RWPE2 (cell line): ENCODE measurements at places on chromosomes 3 and 15.

- peaks cover 8% of the 10 kb centered on the region for H3K4me1 ChIP-seq
- H3K4me3 ChIP-seq: no peak overlapping the region
- H3K27me3 ChIP-seq: no peaks in the 10 kb centered on the region
- no peak for DNase-seq
Measured at GRCh38 chr3:100073049-100073713, 41.1 kb downstream of the FILIP1L start.

GRCh38 chr15:94042180-94042928, 189.0 kb upstream of the MCTP2 start:
- H3K4me3 ChIP-seq: no peak overlapping the region
- no peak for DNase-seq
- no peaks in the 10 kb centered on the region for H3K27me3 ChIP-seq
- H3K36me3 ChIP-seq: no peaks in the 10 kb centered on the region
- H3K27ac ChIP-seq: no peak overlapping the region

DNA sequence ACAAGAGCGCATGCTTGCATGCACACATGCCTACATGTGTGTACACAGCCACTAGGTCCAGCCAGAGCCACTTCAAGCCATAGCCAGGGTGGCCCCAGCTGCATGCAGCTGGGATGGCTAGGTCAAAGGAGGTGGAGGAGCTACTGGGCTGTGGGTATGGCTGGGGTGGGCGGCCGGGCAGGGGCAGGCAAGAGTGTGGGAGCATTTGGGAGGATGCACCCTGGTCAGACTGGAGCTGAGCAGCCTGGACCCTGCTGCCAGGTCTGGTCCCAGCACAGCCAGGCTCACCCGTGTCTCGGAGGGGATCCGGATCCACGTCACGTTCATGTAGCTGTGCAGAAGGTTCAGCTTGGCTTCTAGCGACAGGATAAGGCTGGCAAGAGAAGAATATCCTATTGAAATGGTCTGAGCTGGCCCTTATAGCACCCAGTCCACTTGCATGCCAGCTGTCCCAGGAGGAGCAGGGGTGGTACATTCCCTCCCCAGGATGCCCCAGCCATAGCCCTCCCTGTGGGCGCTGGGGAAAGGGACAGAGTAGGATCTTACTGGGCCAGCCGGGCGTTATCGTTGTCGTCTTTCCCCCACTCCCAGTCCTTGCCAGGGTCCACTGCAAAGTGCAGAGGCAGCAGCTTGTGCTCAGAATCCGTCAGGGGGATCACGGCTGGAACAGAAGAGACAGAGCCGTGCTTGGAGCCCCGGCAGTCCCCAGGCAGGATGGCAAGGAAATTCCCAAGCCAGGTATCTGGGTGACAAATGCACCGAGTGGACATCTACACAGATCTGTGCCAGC, 160.5 kb downstream of the KLF13 start:
- H3K4me1 ChIP-seq: peaks cover 17% of the 10 kb centered on the region
- no peak overlapping the region for H3K4me3 ChIP-seq
- DNase-seq: peak; percentile 70

DNA sequence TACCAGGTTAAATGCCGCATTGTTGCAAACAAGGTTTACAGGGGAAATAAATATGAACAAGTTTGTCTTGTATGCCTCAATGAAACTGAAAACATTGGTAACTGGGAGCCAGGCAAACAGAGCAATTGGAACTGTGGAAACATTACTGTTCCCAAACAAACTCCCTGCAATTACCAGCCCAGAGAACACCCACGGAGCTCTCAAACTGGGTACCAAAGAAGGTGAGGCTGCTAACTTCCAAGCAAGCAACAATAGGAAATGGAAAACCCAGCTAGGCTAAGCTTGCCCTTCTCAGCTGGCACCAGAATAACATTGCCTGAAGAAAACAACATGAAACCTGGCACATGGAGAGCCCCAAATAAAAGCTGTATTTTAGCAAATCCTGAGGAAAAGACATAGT, 218.9 kb upstream of the THRB start:
- no peaks in the 10 kb centered on the region for H3K27me3 ChIP-seq
- no peaks in the 10 kb centered on the region for H3K36me3 ChIP-seq
- no peaks in the 10 kb centered on the region for H3K4me1 ChIP-seq
- H3K27ac ChIP-seq: no peak overlapping the region

- H3K36me3 ChIP-seq: no peaks in the 10 kb centered on the region
- H3K27ac ChIP-seq: no peak overlapping the region
- H3K4me3 ChIP-seq: no peak overlapping the region
- H3K4me1 ChIP-seq: peaks cover 10% of the 10 kb centered on the region
- DNase-seq: no peak
Measured at GRCh38 chr3:71847794-71848193, 62.8 kb upstream of the PROK2 start.

GRCh38 chr3:20916951-20917606, 731.1 kb upstream of the SGO1 start:
- H3K4me3 ChIP-seq: no peak overlapping the region
- no peaks in the 10 kb centered on the region for H3K27me3 ChIP-seq
- H3K4me1 ChIP-seq: no peaks in the 10 kb centered on the region
- no peak overlapping the region for H3K27ac ChIP-seq
- DNase-seq: no peak

DNA sequence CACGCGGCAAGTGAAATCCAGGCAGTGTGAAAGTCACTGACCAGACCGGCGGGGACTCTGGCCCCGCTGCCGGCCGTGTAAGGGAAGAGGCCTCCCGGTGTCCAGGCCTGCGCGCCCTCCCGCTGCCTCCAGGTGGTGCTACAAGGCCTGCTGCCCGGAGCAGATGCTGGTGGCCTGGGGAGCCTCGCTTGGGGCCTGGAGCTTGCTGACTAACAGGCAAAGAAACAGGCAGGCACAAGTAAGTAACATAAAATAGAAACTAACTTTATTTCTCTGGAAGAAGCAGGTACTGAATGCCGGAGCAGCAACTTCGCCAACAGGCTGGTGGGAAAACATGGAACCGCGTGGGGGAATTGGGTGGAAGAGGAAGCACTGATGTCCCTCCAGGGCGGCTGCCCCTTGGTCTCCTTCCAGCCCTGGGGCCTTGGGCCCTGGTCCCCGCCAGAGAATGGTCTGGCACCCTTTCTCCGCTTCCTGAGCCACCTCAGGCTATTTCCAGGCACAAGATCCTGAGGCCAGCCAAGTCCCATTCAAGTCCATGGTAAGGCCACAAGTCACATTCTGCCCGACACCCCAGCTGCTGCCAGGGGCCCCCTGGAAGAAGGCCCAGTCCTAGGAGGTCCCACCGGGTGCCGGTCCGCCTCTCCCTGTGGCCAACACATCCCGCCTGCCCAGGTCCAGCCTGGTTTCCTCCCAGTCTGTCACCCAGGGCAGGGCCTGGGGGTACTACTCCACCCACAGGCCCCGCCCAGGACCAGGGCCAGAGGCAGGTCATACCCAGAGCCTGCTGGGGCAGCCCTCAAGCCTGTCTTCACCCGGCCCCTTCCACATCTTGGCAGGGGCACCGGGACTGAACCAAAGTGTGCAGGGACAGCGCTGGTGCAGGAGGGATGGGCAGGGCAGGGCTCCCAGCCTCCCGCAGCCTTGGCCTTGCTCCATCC, 45.0 kb downstream of the TNK2 start:
- DNase-seq: peak; percentile 89
- H3K36me3 ChIP-seq: peaks cover 11% of the 10 kb centered on the region; the same call in 1 of the 2 replicates
- H3K27ac ChIP-seq: peak overlapping the region; percentile 69
- H3K4me3 ChIP-seq: no peak overlapping the region

DNA sequence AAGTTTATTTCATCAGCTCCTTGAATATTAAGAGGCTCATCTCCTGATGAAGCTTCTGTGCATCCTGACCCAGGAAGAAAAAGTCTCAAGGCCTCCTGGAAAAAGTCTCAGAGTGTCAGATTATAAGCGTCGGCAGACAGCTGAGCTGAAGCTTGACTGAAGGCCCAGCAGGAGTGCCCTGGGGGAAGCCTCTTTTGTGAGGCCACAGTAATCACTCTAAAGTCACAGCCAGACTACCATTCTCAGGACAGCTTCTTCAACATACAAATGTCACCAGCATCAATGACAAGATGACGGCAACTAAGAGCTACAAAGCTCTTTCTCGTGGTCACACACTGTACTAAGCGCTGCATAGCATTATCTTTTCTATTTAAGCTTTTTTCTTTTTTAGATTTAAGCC, 72.7 kb upstream of the LRRN1 start:
- H3K4me3 ChIP-seq: no peak overlapping the region
- no peaks in the 10 kb centered on the region for H3K27me3 ChIP-seq
- no peak for DNase-seq
- H3K27ac ChIP-seq: no peak overlapping the region
- H3K36me3 ChIP-seq: no peaks in the 10 kb centered on the region

GRCh38 chr3:159726231-159726964, 262.2 kb upstream of the IL12A start:
- no peaks in the 10 kb centered on the region for H3K36me3 ChIP-seq
- peaks cover 40% of the 10 kb centered on the region for H3K4me1 ChIP-seq
- peak overlapping the region; percentile 86 for H3K27ac ChIP-seq

GRCh38 chr3:189184566-189184965, 12.8 kb downstream of the TPRG1 start:
- H3K36me3 ChIP-seq: no peaks in the 10 kb centered on the region
- H3K4me3 ChIP-seq: no peak overlapping the region
- no peak for DNase-seq
- H3K27me3 ChIP-seq: no peaks in the 10 kb centered on the region
- H3K27ac ChIP-seq: no peak overlapping the region

- H3K27me3 ChIP-seq: no peaks in the 10 kb centered on the region
- no peaks in the 10 kb centered on the region for H3K4me1 ChIP-seq
- no peaks in the 10 kb centered on the region for H3K36me3 ChIP-seq
- no peak for DNase-seq
- no peak overlapping the region for H3K27ac ChIP-seq
Measured at GRCh38 chr3:18211116-18211515, 214.0 kb downstream of the SATB1 start.

DNA sequence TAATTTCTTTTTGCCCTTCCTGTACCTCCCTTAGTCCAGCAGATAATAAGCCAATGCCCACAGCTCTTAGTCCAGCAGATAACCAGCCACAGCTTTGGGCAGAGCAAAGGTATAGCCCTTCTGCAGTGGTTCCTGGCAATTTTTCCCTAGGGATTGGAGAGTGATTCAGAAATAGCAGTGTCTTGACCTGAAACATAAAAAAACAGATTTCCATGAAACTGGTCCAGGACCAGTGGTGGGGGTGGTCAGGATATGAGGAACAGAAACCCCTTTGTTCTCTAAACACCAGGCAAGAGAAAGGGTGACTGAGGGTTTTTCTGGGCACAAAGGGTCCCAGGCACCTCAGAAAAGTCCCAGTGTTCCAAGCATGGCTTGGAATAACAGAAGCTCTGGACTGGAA, 103.4 kb downstream of the ARRDC4 start:
- no peak overlapping the region for H3K27ac ChIP-seq
- no peak for DNase-seq
- no peak overlapping the region for H3K4me3 ChIP-seq
- no peaks in the 10 kb centered on the region for H3K27me3 ChIP-seq
- no peaks in the 10 kb centered on the region for H3K36me3 ChIP-seq

- no peaks in the 10 kb centered on the region for H3K27me3 ChIP-seq
- DNase-seq: no peak
- H3K36me3 ChIP-seq: no peaks in the 10 kb centered on the region
Measured at GRCh38 chr3:30793740-30794139, 100.7 kb downstream of the GADL1 start.

GRCh38 chr15:91950631-91951329, 97.3 kb downstream of the SLCO3A1 start:
- no peaks in the 10 kb centered on the region for H3K27me3 ChIP-seq
- peaks cover 69% of the 10 kb centered on the region for H3K4me1 ChIP-seq
- DNase-seq: no peak
- no peak overlapping the region for H3K4me3 ChIP-seq
- no peaks in the 10 kb centered on the region for H3K36me3 ChIP-seq

GRCh38 chr15:92023965-92024364, 170.5 kb downstream of the SLCO3A1 start:
- no peak overlapping the region for H3K4me3 ChIP-seq

DNA sequence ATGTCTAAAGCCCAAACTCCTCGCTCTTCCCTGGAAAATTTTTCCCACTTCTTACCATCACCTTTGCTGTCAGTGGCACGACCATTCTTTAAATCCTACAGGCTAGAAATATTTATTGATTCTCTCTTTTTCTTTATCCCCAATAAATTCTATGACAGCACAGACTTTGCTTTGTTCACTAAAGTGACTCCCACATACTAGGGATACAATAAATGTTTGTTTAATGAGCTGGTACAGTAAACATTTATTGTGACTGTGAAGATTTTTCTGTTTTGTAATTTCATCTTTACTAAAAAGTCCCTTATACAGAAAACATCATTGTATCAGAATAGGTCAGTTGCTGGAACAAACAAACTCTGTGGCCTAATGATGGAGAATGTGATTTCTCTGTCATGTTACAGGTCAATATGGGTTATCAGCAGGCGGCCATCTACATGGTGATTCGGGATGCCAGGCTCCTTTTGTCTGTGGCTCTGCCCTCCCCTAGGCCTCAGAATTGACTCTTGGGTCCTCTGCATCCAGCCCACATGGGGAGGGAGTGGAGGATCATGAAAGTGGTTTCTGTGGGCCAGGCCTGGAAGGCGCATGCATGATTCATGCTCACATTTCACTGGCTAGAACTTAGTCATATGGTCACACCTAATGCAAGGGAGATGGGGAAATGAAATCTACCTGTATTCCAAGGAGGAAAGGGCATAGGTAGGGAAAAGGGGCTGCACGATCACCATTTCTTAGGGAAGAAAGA, 22.7 kb upstream of the KNG1 start:
- no peak overlapping the region for H3K27ac ChIP-seq
- no peaks in the 10 kb centered on the region for H3K27me3 ChIP-seq
- H3K4me1 ChIP-seq: no peaks in the 10 kb centered on the region
- no peak overlapping the region for H3K4me3 ChIP-seq
- no peak for DNase-seq
- no peaks in the 10 kb centered on the region for H3K36me3 ChIP-seq

- DNase-seq: no peak
- peaks cover 17% of the 10 kb centered on the region for H3K4me1 ChIP-seq
- no peaks in the 10 kb centered on the region for H3K36me3 ChIP-seq
- H3K27me3 ChIP-seq: no peaks in the 10 kb centered on the region
- no peak overlapping the region for H3K4me3 ChIP-seq
Measured at GRCh38 chr3:154464440-154465190, 34.6 kb upstream of the GPR149 start.

- no peak overlapping the region for H3K27ac ChIP-seq
- H3K27me3 ChIP-seq: no peaks in the 10 kb centered on the region
- H3K4me1 ChIP-seq: no peaks in the 10 kb centered on the region
- no peak overlapping the region for H3K4me3 ChIP-seq
Measured at GRCh38 chr3:98188545-98188944, 22.0 kb downstream of the OR5H15 start.

DNA sequence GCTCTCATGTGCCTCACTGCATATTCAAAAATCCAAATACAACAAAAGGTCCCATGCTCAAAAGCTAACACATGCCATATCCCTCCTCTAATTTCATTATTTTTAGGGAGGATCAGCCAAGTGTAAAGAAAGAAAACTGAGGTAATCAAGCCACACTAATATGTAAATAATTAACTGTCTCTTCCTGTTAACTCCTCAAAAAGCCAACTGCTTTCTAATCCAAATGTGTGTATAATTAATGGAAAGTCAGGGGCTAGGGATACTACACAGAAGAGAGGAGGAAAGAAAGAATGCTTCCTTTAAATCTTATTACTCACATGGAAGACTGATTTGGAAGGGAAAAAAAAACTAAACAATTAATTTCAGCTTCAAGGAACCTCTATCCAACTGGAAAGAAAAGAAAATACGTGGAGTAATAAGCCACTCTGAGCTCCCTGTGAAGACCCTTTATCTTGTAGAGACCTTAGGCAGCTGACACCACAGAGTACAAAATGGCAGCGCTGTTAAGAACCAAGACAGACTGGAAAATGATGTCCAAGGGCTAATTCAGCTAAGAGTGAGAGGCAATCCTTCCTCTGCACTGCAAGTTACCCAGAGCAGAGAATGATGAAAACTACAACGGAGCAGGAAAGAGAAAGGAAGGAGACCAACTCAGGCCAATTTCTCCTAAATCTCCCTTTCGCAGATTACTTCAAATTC, 56.8 kb downstream of the ZNF148 start:
- H3K36me3 ChIP-seq: peaks cover 53% of the 10 kb centered on the region
- DNase-seq: no peak
